ENCODE measurements at places on chromosomes 6 and 20.

GRCh38 chr6:50720623-50721022 lies 7.3 kb downstream of the TFAP2D start:
- no peak for DNase-seq

DNA sequence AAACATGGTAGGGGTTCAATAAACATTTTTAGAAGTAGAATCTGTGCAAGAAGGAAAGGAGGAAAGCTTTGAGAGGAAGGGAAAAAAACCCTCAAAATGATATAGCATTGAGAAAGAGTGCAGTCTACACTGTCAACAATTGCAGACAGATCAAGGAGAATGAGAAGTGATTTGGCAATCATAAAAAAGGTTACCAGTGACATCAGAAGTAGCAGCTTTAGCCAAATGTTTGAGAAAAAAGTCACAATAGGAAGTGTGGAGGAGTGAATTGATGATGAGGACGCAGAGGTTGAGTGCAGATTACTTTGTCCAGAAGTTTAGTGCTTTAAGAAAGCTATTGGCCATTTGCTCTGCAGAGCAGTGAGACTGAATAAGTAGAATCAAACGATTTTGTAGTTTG lies 155.0 kb downstream of the GJA1 start:
- no peak for DNase-seq

- DNase-seq, result no peak
Measured at GRCh38 chr6:30160785-30161531, at the start of gene TRIM10. TRIM10 (minus strand) TSS chr6:30161211; CDS start chr6:30160858, 353 bp downstream.

DNA sequence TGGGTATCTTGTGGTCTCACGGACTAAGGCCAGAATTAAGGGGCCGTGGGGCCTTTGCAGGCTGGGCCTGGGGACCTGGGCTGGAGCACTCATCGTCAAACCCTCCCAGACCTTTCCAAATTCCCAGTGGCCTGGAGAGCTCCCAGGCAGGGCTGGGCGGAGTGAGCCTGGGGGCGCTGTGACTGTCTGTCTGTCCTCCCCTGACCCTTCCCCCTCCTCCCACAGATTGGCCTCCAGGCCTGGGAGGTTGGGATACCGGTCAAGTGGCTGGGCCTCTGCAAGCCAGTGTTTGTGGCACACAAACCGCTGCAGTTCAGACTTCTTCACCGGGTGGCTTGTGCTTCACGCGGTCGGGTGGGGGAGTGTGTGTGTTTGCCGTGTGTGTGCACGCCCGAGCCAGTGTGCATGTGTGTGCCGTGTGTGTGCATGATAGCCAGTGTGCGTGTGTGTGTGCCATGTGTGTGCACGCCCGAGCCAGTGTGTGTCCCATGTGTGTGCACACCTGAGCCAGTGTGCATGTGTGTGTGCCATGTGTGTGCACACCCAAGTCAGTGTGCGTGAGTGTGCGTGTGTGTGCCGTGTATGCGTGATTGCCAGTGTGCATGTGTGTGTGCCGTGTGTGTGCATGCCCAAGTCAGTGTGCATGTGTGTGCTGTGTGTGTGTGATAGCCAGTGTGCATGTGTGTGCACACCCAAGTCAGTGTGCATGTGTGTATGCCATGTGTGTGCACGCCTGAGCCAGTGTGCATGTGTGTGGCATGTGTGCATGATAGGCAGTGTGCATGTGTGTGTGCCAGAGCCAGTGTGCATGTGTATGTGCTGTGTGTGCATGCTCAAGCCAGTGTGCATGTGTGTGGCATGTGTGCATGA lies 6.3 kb downstream of the RBBP8NL start:
- no peak for DNase-seq

GRCh38 chr6:168441434-168442391 lies 729 bp downstream of the SMOC2 start:
- DNase-seq, result no peak

GRCh38 chr20:38372806-38373205 lies 26.5 kb downstream of the LBP start:
- DNase-seq, result no peak

DNA sequence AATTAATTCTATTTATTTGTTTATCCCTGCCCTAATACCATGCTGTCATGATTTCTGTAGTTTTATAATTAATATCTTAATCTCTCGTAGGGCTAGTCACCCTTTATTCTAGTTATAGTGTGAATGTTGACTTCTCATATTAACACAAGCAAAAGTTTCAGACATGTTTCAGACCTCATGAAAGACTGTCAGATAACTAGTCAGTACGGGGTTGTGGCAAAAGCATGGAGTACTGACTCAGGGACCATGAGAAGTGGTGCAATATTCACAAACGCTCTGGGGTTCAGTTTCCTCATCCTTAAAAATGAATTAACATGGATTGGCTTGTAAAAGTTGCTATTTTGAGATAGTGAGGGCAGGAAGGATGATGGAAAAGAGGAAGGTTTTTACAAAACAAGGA lies 148.9 kb downstream of the TMEM200A start:
- no peak for DNase-seq

DNA sequence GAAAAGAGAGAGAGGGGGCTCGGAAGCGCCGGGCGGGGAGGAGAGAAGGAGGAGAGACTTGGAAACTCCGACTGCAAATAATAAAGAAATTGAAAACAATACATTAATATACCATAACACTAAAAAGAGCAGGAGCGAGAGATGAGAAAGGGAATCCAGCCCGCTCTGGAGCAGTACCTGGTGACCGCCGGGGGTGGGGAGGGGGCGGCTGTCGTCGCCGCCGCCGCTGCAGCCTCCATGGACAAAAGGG lies 338 bp downstream of the E2F3 start:
- no peak for DNase-seq

DNA sequence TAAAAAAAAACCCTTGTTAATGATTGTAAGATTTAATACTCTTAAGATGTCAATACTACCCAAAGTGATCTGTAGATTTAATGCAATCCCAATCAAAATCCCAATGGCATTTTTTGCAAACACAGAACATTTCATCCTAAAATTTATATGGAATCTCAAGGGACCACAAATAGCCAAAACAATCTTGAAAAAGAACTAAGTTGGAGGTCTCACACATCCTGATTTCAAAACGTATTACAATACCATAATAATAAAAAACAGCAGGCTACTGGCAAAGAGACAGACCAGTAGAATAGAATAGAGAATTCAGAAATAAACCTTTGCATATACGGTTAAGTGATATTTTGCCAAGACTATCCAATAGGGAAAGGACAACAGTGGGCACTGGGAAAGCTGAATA lies 331.9 kb upstream of the JARID2 start:
- DNase-seq, result no peak

DNA sequence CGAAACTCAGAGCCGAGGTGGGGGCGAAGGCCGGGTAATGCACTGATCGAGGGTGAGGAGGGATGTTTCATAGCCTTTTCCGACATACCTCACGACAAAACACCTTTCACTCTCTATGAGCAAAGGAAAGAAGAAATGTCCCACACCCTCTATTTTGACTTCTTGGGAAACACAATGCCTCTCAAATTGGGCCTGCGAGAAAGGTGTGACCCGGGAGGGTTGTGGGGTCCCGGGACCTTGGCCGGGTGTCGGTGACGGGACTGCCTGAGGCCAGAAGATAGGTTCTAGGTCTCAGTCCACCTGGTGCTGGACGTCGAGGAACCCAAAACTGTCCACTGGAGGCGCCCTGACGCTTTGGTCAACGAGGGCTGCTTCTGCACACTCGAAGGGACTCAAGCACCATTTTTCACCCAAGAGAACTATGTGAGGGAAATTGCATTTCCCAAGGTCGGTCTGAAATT lies 41.1 kb upstream of the OSTM1 start:
- no peak for DNase-seq

GRCh38 chr20:20456741-20457140 lies 88.8 kb downstream of the INSM1 start:
- DNase-seq, result no peak

Measured in stimulated activated CD8-positive, alpha-beta memory T cell treated with anti-CD3 and anti-CD28 coated beads, Interleukin-7, amount 100 ng/mL, for 1 hour (primary cell).